ENCODE measurements at places on chromosomes 7 and 10.

DNA sequence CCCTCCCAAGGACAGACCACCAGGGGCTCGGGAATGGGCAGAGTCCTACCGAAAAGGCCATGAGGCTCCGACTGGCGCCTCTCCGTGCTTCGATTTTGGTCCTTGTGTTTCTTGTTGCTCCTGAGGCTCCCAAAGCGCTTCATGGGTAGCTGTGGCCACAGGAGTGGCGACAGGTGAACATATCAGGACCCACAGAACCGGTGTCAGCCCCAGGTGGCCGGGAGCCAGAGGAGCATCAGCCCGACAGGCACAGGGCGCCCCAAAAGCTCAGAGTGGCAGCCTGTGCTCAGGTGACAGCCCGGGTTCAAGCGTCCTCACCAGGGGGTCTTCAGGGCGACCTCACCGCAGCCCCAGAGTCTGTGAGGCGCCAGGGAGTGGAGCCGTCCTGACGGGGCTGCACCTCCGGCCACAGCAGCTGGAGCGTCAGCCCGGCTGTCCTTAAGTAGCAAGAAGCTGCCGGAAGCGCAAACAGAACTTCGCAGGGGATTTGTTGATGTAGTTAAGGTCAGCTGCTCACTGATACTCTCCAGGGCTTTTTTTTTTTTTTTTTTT, 141.0 kb downstream of the PRKAG2 start:
- DNase-seq: no peak

DNA sequence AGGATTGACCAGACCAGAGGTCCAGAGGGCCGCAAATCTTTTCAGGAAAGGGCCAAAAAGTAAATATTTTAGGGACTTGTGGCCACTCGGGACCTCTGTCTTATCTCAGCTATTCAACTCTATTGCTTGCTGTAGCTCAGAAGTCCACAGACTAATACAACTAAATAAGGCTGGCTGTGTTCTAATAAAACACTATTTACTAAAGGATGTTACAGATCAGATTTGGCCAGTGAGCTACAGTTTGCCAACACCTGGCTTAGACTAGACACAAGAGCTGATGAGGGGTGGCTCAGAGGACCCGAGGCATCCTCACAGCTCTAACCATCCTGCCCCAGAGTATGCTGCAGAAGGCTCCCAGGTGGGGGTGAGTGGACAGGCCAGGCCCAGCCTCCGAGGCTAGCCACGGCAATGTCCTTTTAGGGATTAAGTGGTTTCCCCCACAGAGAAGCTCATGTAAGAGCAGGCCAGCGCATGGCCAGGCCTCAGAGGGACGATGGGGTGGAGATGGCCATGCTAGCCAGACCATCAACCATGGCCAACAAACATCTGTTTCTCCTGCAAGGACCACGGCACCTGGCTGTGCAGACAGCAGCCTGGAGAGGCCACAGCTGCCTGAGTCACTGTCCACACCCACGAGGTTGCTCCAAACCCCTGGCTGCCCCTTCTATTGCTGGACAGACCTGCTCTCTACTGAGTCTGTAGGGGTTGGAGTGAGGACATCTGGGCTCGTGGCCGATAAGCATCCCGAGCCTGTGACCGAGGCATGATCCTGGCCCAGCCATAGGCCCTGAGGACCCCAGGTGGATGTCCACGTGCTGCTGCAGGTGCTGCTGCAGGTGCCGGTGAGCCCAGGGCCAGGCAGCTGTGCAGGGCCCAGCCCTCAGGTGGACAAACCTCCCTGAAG, 76.5 kb downstream of the AFAP1L2 start:
- DNase-seq: no peak

DNA sequence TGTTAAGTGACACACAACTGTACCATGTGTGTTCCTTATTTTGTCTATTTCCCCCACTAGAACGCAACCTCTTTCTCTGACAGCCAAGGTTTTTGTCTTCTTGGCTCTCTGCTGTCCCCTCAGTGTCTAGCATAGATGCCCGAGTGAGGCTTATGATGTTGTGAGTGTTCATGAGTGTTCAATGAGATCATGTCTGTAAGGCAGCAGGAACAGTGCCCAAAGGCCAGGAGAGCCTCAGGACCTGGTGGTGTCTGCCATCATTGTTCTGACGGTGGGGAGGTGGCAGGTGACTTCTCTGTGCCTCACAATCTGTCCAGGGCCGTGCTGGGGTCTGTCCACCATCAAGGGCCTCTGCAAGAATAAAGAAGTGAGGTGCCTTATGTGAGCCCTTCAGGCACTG, 66.5 kb downstream of the JCAD start:
- DNase-seq: no peak

GRCh38 chr7:35768346-35768745, 32.5 kb upstream of the SEPTIN7 start:
- no peak for DNase-seq

- DNase-seq: no peak
Measured at GRCh38 chr10:23310404-23310803, 34.2 kb downstream of the C10orf67 start.

Data from DND-41 (cell line).